ENCODE measurements at places on chromosomes 12 and 14.

DNA sequence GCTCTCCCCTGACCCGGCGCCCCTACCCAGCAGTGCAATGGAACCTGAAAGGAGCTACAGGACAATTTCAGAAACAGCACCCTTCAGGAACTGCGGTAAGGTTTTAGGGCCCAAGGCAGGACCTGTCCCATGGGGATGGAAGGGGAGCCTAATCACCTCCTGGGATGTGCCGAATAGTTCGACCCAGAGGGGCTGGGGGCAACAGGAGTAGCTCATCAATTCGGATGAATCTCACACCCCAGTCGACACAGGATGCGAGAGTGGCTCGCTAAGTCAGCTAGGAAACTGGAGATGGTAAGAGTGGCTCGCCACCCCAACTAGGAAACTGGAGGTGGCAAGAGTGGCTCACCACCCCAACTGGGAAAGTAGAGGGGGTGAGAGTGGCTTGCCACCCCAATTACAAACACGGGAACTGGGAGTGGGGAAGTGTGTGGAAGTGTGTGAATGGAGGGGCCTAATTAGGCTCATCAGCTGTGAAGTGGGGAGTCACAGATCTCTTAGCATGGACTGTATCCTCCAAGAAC is 57.1 kb downstream of the DHRS2 start:
- DNase-seq, result no peak

DNA sequence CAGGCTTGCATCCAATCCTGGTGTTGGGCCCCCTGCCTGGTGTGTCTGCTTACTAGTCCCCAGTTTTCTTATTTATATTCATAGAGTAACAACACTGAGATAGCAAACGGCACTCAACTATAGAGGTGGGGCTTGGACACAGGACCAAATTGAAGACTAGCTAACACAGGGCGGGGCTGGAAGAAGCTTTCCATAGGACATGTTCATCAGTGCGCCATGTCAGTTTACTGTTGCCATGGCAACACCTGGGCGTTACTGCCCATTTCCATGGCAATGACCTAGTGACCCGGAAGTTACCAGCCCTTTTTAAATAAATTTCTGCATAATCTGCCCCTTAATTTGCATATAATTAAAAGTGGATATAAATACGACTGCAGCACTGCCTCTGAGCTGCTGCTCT is 275.5 kb upstream of the TMEM132C start:
- DNase-seq, result no peak

DNA sequence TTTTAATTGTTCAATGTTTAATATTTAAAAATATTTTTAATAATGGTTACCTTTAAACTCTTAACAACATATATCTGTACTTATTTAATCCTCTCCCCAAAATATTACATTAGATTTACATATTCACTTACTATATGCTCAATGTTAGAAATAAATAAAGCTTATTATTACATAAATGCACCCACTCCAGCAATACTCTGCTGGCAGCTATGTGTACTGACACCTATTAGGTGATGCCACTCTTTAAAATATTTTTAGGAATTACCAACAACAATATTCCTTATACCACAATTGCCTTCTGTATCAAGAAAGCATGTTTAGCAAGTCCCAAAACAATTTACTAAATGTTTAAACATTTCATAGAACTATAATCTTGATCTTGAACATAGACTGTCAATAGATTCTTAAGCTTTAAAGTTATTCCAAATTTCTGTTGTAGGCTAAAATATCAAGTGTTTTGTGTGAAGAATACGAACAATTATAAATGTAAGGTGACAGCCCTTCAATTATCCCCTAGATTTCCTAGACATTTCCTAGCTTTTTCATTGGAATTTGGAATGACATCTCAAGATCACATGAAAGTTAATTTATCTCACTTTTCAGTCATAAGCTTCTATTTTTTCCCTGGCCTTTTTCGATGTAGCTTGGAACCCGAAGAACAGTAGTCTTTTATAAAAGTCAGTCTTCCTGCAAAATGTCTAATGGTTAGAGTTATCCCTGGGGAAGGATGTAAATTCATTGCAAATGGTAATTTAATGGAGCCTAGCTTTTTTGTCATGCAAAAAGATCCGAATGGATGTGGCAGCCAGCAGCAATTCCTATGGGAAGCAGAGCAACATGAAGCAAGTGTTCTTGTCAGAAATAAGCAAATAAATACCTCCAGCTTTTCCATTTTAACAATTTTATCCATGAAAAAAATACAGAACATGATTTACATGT is 907.5 kb upstream of the ATXN7L3B start:
- DNase-seq, result no peak

DNA sequence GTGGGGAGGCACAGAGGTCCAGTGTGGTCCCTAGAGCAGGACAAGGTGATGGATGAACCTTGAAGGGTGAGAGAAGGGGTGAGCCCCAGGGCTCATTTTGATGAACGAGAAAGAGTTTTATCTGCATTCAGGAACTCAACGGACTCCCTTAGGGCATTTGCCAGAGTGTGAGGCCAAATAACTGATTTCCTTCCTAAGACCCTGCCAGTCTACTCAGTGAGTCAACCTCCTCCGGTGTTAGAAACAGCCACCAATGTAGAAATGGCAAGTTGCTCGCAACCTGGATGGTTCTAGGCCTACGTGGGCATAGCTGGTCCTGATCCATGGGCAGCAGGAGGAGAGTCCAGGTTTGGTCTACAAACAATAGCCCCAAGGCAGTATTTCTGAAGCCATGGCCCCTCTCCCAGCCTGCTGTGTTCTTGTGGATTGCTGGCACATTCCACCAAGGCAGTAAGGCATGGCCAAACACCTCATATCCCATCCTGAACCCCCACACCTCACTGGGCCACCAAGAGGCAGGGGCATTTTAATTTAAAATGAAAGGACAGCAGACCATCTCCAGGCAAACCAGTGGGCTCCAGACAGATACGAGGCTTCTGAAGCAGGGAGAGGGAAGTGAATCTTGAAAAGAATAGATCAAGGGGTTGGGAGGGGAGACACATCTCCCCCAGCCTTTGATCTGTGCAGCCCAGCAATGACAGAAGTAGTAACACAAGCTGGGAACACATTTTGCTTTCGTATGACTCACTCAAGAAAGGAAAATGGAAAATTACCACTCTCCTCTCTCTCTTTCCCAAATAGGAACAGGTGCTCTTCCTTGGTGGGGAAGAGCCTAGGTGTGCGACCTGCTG is 25.4 kb upstream of the TESC start:
- DNase-seq, result no peak

DNA sequence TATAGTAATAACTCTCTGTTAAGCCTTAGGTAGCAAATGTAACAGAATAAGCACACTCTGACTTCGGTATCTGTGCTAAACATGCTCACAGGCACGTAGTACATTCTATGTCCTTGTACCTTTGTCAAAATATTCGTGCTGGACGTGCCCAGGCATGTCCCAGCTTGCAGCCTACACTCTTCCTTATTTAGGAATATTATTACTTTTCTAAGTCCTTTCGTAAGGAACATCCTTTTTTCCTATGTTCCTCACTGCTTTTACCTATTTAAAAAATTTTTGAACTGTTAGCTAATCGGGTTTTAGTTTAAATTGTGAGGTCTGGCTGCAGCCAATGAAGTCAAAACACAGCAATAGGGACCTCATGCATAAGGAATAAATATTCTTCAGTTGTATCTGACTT is 24.1 kb upstream of the UBC start:
- DNase-seq, result no peak

Measured in Right ventricle myocardium inferior (tissue), 1 donor.